ENCODE measurements at places on chromosomes 3 and 15.

DNA sequence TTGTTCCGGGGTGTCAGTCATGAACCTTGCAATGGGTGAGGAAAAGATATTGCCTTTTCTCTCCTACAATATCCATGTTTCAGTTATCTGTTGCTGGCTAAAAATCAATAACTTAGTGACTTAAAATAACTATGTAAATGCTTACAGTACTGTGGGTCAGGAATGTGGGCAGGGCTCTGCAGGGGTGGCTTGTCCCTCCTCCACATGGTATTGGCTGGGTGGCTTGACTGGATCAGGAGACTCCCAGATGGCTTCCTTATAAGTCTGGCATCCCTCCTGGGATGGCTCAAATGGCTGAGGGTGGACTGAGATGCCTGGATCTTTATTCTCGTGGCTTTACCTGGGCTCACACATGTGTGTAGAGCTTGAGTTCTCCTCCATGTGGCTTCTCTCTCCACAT, 47.5 kb downstream of the GTPBP8 start:
- DNase-seq, result no peak

- DNase-seq, result no peak
These were observed 44.4 kb upstream of the SLC6A11 start for GRCh38 chr3:10771486-10772270.

GRCh38 chr3:195450731-195451229, 8.0 kb upstream of the ACAP2 start:
- DNase-seq, result no peak

DNA sequence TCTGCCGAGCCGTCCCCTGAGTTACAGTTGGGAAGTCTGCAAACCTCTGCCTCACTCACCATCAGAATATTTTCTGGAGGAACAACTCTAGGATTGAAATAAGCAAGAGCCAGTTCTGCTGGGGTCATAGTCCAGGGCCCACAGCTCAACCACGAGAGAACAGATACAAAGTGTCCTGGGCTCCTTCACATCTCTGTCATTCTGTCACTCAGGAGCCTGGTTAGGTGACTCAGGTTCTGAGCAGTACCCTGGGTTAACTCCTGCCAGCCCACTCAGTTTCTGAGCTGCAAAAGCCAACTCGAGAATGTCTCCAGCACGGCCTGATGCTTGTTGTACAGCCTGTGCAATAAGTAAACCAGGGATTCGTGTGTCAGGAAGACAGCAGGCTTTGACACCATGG, 155.7 kb downstream of the SLCO3A1 start:
- DNase-seq, result no peak

- DNase-seq, result no peak
These were observed 319.6 kb downstream of the ZBTB20 start for GRCh38 chr3:114827495-114827894.

DNA sequence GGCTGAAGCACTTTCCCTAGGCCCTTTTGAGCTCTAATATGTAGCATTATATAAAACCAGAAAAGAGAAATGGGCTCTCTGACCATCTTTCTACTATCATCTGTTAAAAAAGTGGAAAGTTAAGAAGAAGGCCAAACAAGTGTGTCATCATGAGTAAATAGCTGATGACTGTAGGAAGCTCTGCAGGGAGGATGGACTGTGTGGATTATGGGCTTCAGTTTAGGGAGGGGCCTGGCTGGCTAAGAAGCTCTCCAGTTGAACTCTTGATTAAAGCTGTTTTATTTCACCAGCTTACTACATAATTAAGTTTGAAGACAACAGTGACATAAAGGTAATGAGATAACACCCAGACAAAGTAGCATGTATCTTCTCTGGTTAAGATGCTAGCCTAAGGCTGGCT, 30.6 kb downstream of the INTS14 start:
- DNase-seq, result no peak

DNA sequence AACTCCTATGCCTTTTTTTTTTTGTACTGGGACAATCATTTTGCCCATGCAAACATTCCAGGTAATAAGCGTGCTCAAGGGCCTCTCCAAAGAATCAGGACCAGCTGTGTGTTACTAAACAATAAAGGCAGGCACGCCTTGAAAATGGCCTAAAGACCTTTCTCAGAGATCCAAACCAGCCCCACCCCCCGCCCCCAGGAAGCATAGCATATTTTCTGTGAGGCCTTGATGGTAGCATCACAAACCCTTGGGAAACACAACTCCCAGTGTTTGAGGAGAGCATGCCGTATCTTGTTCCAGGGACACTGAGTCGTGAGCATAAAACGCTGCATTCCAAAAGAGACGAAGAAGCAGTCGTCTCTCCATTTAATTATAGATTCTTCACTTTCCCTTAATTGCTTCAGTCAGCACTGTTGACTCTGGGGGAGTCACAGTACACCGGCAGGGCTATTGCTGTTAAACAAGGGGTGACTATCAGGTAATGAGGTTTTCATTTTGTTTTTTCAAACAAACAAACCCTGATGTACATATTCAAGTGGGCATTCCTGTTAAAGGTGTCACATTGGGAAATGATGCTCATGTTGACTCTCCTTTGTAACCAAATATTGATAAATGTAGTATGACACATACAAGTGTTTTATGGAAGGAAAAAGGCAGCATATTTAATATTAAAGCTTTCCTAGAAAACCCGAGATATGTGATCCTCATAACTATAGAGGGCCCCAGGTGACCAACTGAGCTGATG, 4.4 kb upstream of the TPM1 start:
- no peak for DNase-seq

DNA sequence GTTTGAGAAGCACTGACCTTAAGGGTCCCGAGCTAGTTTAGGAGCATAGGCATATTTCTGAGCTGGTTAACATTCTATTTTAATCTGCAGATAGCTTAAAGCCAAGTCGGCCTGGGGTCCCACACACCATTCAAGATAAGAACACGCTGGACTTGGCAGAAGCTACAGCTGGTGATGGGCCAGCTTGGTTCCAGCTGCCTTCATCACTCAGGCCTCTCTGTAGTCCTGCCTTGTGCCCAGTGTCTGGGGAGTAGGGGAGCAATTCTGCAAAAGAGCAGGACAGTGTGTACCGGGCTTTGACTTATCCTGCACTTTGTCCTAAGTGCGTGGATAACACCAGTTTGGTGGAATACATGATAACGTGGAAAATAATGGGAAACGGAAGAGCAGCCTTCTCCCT, 164.5 kb downstream of the MEGF11 start:
- DNase-seq, result peak; percentile 83

- no peak for DNase-seq
These were observed 24.8 kb downstream of the TPRA1 start for GRCh38 chr3:127565711-127566110.

- DNase-seq, result peak; percentile 54
These were observed 227.3 kb upstream of the IL12A start for GRCh38 chr3:159761369-159761768.

- DNase-seq, result no peak
These were observed 149.9 kb downstream of the LRRK1 start for GRCh38 chr15:101068961-101069653.

- no peak for DNase-seq
These were observed 93.4 kb upstream of the CTDSPL start for GRCh38 chr3:37768107-37768809.

DNA sequence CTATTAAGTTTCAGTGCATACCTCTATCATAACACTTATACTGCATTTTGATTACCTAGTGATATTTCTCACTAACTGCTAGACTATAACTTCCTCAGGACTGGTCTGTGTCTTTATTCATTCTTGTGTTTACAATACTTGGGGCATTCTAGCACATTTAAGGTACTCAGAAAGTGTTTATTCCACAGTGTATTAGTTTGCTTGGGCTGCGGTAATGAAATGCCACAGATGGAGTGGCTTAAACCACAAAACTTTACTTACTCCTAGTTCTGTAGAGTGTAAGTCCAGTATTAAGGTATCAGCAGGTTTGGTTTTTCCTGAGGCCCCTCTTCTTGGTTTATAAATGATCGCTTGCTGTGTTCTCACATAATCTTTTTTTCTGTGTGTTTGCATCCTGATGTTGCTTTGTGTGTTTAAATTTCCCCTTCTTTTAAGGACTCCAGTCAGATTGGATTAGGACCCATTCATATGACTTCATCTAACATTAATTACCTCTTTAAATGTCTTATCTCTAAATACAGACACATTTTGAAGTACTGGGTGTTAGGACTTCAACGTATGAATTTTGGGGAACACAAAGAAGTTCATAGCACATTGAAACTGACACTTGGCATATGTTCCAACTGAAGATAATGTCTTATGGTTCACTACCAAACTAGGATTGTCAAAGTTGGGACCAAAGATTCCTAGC, 23.9 kb downstream of the RNF111 start:
- DNase-seq, result no peak

- no peak for DNase-seq
These were observed 24.7 kb downstream of the ZNF80 start for GRCh38 chr3:114212646-114213045.

DNA sequence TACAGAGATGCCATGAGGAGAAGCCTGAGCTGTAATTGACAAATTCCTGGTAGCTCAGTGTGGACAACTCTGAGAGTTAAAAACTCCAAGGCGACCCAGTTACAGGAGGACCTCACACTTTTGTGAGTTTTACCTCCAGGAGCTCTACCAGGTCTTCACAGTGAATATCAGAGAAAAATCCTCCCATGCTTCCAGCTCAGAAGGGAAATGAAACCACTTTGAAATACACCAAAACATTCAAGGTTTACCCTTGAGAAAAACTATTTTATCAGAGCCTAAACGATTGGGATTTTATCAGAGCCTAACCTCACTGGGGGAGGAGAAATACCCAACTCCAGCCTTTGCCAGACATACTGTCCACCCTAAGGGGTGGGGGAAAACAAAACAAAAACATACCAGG, 52.4 kb downstream of the MCCC1 start:
- DNase-seq, result no peak

- no peak for DNase-seq
These were observed 115.7 kb upstream of the TJP1 start for GRCh38 chr15:29937956-29938355.

DNA sequence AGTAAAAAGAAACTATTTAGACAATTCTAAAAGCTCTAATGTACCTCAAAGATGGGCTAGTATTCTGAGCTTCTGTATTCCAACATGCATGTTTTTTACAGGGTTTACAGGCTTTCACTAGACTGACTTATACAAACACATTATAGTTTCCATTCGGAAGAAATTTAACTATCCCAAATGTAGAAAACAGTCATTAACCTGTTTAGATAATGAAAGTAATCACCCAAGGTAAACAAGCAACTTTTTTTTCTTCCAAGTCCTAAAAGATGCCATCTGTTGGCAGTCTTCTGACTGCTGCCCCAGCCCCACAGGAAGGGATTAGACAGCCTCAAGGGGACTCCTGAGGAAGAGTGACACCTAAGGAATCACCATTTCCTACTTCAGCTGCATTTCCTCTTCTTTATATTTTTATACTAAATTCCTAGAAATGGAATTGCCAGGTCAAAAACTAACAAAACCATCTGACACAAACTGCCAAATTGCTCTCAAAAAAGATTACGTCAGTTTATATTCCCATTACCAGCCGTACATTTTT, 25.5 kb downstream of the SIN3A start:
- DNase-seq, result no peak

DNA sequence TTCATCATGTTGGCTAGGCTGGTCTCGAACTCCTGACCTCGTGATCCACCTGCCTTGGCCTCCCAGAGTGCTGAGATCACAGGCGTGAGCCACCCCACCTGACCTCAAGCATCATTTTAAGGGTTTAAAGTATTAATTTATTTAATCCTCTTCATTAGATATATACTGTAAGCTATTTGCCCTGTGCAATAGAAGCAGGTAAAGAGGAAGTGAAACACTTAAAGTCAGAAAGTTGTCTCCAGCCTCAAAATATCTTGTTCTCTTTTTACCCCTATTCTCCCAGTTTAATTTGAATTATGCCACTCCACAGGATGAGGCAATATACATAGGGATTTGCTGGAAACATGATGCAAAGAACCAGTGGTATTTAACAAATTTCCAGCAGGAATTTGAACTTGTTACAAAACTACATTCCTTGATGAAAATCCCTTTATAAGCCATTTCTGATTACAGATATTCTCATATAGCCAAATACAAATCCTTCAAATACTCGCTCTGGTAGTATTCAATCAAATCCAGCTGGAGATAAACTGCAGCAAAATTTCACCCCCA, 2.0 kb downstream of the NDUFB5 start:
- no peak for DNase-seq

Data from left ventricle myocardium superior (tissue), 1 donor.